ENCODE measurements at places on chromosomes 5 and 9.

- DNase-seq = no peak
These were observed 367.2 kb downstream of the OSTF1 start for GRCh38 chr9:75455444-75455921.

- no peak for DNase-seq
These were observed 34.4 kb downstream of the APBA1 start for GRCh38 chr9:69637817-69638200.

GRCh38 chr5:108727236-108727650 lies 20.5 kb upstream of the FER start:
- no peak for DNase-seq

DNA sequence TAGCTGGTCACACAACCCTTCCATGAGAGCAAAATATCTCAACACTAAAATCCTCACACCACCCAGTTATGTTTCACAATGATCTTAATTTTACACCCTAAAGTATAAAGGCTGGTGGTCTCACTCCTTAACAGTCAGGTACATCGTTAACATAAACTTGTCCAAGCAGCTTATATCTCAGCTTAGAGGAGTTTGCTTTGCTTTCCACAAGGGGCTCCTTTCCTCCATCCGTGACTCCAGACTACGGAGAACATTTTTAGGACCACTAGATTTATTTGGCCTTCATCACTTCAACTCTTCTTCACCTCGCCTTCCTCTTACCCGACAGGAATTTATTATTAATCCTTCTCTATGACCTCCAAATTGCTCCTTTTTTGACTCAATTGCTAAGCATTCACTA lies 1014.1 kb upstream of the NUDT12 start:
- no peak for DNase-seq

DNA sequence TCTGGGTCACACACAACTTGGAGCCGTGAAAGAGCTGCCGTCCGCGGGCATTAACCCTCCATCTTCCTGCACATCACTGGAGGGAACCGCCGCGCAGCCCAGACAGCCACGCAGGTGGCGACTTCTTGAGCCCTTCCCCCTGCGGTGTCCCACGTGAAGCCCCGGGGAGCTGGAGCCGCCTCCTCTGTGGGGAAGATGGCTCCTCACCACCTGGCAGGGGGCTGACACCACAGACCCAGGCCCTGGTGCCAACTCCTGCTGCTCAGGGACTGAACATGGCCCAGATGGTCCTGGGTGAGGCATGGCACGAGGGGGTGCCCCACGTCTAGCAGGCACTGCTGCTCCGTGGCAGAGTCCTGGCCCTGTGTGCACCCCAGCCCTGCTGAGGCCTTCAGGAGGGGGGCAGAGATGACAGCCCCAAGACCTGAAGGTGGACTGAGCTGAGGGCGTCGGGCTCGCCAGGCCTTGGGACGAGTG lies 38.9 kb downstream of the NDUFS6 start:
- no peak for DNase-seq

GRCh38 chr9:89038382-89039103 lies 47.3 kb downstream of the S1PR3 start:
- no peak for DNase-seq

DNA sequence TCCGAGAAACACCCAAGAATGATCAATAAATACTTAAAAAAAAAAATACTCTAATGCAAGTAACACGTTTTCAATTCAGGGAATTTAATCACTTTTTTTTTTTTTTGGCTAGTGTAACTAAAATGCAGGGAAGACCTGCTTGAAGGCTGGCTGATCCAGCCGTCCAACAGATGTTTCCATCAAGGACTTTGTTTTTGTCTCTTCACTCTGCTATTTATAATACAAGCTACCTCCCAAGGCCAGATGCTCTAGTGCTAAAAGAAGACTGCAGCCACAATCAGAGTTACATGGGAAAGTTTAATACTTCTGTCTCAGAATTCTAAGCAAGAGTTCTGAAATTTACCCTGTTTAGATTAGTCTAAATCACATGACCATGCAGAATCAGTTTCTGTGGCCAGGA lies 14.5 kb downstream of the TBCA start:
- DNase-seq = no peak

- no peak for DNase-seq
These were observed 8.6 kb downstream of the TRPM3 start for GRCh38 chr9:71112866-71113265.

GRCh38 chr5:113343343-113343742 lies 91.4 kb downstream of the TSSK1B start:
- DNase-seq = no peak

DNA sequence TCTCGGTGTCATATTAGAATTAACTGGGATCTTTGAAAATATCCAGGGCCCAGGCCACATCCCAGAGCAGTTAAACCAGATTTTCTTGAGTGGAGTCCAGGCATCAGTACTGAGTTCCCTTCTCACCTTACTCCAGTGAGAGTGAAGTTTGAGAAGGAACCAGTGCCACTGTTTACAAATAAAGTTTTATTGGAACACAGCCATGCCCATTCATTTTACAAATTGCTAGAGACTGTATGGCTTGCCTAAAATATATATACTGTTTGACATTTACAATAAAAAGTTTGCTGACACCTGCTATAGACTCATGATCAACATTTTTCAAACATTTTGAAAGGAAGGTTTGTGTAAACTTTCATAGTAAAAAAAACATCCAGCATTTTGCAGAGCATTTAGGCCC lies 63.7 kb upstream of the DMRT3 start:
- DNase-seq = no peak

- no peak for DNase-seq
These were observed 129.4 kb downstream of the OLFM1 start for GRCh38 chr9:135216791-135217441.

Measured in T-helper 1 cell (primary cell).